ENCODE measurements at places on chromosomes 16 and 17. TPM values are rescaled to one million over a fixed set of nuclear protein-coding genes. Genes with fewer than 3 reads are reported as not detected.

NPW gene
- total RNA-seq: 0.42 TPM

- no peak for DNase-seq
- no peak overlapping the region for H3K4me3 ChIP-seq
- peaks cover 14% of the 10 kb centered on the region for H3K4me1 ChIP-seq
- no peak overlapping the region for H3K27ac ChIP-seq
Measured at GRCh38 chr17:29777663-29778062, 152.4 kb downstream of the SSH2 start.

DNA sequence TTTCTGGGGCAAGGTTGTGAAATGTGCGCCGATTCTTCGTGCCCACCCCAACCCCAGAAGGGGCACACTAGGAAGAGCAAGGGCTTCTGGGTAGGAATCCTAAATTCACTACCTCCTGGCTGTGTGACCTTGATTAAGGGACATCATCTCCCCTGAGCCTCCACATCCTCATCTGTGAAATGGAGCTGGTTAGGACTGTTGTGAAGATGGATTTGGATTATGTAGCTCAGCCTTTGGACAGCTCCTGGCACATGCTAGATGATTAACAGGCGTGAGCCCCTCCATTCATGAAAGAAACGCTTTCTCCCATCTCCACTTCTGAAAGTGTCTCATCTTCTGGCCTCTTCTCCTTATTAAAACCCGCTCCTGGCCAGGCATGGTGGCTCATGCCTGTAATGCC is 65.3 kb upstream of the TMEM97 start:
- no peak overlapping the region for H3K4me3 ChIP-seq
- peaks cover 9% of the 10 kb centered on the region for H3K4me1 ChIP-seq

DNA sequence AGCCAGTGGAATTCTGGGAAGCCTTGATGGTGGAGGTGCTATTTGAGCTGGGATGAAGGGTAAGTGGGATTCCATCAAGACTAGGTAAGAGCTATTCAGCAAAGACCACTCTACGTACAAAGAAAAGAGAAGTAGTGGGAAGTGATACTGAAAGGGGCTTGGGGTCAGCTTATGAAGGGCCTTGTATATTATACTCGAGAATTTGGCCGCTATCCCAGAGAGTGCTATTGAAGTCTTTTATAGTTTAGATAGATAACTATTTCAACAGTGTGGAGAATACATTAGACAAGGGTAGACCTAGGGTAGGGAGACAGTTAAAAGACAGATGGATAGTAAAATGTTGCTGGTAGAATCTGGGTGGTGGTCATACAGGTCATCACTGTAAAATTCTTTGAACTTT is 10.3 kb downstream of the DNAH2 start:
- H3K27ac ChIP-seq: no peak overlapping the region
- DNase-seq: no peak
